ENCODE measurements at places on chromosomes 5 and 9.
A peak's percentile ranks its signal among the peaks of the same experiment; 100 is the strongest.

- no peak for DNase-seq
Observed at GRCh38 chr5:159800131-159800840, 116.0 kb upstream of the ADRA1B start.

DNA sequence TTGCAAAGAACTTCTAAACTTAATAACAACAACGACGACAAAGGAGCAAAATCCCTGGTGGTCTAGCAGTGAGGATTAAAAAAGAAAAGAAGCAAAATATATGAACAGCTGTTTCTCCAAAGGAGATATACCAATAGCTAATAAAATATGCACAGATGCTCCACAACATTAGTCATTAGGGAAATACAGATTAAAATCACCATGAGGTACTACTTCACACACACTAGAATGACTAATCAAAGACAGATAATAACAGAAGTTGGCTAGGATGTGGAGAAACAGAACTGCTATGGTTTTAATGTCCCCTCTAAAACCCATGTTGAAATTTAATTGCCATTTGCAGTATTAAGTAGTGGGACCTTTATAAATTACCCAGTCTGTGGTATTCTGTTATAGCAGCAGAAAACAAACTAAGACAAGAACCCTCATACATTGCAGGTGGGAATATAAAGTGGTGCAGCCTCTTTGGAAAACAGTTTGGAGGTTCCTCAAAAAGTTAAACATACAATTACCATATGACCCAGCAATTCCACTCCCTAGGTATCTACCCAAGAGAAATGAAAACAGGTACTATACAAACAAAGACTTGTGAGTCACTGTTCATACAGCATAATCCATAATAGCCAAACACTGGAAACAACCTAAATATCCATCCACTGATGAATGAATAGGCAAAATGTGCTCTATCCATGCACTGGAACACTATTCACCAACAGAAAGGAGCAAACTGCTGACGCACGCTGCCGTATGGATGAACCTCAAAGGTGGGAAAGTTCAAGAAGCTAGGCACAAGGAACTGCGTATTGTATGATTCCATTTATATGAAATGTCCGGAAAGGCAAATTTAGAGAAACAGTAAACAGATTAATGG lies 11.4 kb upstream of the DUSP1 start:
- peak; percentile 52 for DNase-seq

DNA sequence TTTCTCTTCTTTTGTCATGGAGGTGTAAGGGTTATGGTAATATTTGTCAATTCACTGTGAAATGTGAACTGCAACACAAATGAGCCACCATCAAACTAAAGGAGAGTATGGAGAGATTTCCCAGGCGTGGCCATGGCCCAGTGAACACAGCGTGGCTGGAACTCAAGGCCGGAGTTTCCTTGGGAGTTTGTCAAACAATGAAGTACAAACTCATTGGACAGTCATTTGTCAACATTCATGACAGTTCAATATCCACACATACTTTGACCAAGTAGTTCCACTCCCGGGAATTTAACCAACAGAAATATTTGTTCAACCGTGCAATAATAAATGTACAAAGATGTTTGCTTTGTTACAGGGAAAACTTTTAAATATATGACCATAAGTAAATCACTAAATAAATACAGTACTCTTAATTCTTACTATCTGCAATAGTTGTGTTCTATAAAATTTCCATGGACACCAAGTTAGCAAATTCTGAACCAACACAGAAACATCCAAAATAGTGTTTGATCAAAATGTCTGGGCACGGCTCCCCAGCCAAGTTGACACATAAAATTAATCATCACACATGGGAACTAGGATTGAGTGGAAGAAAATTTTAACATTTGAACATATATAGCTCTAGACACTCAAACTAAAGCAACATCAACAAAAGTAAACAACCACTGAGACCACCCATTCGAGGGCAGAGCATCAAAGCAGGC lies 87.1 kb downstream of the DIRAS2 start:
- no peak for DNase-seq

DNA sequence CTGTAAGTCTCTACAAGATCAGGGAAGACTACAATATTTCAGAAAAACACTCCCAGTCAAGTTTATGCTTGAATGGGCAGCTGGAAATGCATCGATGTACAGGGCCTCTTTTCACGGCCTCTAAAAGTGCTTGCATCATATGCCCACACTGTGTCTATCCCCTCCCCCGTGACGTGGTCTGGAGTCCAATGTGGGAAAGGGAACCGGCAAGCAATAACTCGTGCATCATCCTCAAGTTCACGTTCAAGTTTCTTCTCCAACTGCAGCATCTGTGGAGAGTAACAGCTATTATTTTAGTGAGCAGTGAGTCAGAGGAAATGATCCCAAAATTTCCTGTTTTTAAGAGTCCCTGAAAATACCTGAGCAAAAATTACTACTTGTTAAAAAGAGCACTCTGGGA lies 22.3 kb downstream of the ATPSCKMT start:
- DNase-seq = peak; percentile 57

DNA sequence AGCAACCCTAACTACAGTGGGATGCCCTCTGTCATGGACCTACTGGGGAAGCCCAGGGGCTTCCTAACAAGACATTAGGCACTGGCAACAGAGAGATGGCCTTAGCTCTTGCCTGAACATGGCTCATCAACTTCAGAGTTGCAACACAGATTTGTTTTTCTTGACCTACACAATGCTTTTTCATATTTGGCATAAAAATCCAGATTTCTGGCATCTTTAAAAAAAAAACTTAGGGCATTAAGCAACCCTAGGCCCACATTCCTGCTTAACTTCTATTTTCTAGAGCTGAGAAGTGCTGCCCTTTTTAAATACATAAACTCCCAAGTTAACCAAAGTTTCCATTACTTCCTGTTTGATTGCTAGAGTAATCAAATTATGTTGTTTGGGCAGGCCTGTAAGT lies 8.0 kb downstream of the GRIA1 start:
- DNase-seq = no peak

GRCh38 chr9:68762570-68762969 lies 57.5 kb downstream of the PIP5K1B start:
- DNase-seq = no peak

- DNase-seq = no peak
Observed at GRCh38 chr5:20949636-20950035, 961.6 kb upstream of the CDH18 start.

DNA sequence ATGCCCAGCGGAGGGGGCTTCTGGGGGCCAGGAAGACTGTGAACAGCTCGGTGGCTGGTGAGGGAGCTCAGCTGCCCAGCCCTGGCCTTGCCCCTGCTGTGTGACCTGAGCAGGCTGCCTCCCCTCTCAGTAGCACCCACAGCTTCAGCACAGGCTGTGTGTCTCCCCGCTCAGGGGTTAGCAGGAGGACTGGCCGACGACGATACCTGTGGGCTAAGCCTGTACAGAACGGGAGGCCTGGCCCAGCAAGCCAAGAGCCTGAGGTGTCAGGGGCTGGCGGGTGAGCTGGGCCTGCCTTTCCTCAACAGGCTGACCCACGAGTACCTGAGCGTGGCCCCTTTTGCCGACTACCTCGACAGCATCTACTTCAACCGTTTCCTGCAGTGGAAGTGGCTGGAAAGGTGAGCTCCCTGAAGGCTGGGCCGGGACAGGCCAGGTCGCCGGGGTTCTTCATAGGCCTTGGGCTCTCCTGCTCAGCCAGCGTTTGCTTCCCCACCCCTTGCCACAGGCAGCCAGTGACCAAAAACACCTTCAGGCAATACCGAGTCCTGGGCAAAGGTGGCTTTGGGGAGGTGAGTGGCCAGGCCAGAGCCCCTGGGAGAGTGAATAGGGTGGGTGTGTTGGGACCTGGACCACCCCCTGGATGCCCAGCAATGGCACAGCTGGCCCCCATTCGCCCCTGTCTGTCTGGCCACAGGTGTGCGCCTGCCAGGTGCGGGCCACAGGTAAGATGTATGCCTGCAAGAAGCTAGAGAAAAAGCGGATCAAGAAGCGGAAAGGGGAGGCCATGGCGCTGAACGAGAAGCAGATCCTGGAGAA lies 6.6 kb downstream of the GRK6 start:
- DNase-seq = no peak

- DNase-seq = no peak
Observed at GRCh38 chr5:133947431-133947841, 21.0 kb downstream of the C5orf15 start.

DNA sequence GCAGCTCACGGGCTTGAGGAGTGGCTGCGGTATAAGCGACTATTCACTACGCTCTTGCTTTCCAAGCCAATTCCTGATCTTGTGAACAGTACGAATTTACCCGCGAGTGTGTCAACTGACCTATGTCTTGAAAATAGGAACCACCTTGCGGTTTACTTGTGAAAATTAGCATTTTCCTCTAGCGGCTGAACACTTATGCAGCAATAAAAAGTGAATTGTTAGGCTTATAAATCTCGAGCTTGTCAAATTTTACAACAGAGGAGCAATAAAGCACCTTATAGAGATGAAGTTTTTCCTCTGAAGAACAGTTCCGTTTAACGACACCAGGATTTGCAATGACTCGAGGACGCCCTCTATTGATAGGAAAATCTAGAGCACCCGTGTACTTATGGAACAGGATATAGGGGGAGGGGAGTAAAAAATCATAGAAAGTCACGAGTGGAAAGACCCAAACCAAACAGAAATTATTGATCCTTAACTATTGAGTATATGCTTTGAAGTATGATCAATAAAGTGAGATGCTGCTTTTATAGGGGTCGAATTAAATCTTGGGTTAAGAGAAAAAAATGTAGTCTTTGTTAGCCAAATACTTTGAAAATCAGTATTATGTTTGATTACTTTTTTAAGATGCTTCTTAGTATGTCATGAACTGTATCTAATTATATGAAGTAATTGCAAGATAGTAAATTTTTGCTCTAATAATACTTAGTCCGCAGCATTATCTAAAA lies 1.9 kb upstream of the RGMB start:
- peak; percentile 94 for DNase-seq
